Activated CD4-positive, alpha-beta T cell treated with anti-CD3 and anti-CD28 coated beads, Interleukin-2, amount 10 ng/mL, durations not matched to agents 24 days and 14 days (primary cell): ENCODE measurements at places on chromosomes 7 and 10. TPM values are rescaled to one million over a fixed set of nuclear protein-coding genes. Genes with fewer than 3 reads are reported as not detected.

Gene SLC18A3
- total RNA-seq, result not detected in 2 replicates

- no peak for DNase-seq
- no peaks in the 10 kb centered on the region for H3K4me1 ChIP-seq
- peak overlapping the region; percentile 14 for H3K27ac ChIP-seq
- H3K27me3 ChIP-seq, result no peaks in the 10 kb centered on the region
- H3K36me3 ChIP-seq, result no peaks in the 10 kb centered on the region
- H3K4me3 ChIP-seq, result no peak overlapping the region
These were observed 111.3 kb downstream of the PTPN20 start for GRCh38 chr10:47022311-47023131.

DNA sequence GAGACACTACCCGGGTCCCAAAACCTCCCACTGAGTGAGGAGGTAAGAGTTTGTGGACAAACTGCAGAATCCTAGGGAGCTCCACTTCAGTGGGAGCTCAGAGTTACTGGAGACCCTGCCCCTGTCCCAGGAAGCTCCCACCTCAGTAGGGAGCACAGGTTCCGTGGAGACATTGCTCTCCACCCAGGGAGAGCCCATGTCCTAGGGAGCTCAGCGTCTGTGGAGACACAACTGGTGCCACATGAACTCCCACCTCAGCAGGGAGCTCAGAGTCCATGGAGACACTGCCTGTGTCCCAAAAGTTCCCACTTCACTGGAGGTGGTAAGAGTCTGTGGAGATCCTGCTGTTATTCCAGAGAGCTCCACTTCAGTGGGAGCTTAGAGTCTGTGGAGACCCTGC lies 6.3 kb downstream of the MYO1G start:
- no peaks in the 10 kb centered on the region for H3K27me3 ChIP-seq
- H3K4me3 ChIP-seq, result no peak overlapping the region
- peaks cover 70% of the 10 kb centered on the region for H3K36me3 ChIP-seq
- no peak overlapping the region for H3K27ac ChIP-seq
- no peak for DNase-seq

DNA sequence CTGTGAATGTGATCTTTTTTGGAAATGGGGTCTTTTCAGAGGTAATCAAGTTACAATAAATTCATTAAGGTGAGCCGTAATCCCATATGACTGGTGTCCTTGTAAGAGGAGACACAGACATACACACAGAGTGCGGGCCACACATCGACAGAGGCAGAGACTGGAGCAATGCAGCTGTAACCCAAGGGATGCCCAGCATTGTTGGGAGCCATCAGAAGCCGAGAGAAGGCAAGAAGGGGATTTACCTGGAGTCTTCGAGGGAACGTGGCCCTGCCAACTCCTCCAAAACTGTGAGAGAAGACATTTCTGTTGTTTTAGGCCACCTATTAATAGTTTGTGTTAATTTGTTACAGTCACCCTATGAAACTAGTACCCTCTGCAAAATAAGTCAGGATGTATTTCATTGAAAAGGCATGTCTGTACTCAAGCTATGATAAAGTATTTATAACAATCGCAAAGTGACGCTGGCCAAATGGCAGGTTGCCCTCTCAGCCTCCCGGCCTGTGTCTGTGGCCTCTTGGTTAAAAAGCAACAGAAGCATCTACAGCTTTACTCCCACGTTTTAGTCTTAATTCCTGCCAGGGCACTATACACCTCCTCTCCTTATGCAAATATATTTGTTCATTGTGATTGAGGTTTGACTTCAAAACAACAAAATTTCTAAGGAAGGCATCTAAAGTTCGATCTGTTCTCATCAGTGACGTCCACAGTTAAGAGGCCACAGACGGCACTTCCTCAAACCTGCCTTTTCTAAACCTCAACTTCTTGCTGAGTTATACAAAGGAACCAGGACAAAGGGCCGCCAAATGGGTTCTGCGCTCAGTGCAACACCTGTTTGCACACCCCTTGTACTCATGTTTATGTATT lies 46.8 kb downstream of the HIPK2 start:
- H3K4me3 ChIP-seq, result peak overlapping the region; percentile 55
- peaks cover 51% of the 10 kb centered on the region for H3K4me1 ChIP-seq
- peaks cover 25% of the 10 kb centered on the region for H3K36me3 ChIP-seq
- no peaks in the 10 kb centered on the region for H3K27me3 ChIP-seq

DNA sequence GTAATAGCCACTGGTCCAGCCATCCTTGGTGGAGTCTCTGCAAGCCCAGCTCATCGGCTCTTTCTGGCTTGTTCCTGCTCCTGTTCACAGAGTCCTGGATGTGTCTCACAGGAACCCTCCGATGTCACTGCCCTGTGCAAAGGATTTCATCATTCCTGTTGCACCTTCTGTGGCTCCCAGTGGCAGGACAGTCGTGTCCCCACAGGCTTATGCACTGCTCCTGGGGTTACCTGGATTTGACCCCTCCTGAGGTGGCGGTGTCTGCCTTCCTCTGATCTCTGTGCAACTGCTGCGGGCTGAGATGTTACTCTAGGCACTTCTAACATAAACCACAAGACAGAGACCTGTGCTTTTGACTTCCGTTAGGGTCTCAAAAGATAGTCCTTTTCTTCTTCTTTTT lies 30.6 kb downstream of the APBB1IP start:
- peak; percentile 86 for DNase-seq
- no peaks in the 10 kb centered on the region for H3K27me3 ChIP-seq
- H3K36me3 ChIP-seq, result peaks cover 38% of the 10 kb centered on the region
- peak overlapping the region; percentile 77 for H3K4me3 ChIP-seq

- no peaks in the 10 kb centered on the region for H3K36me3 ChIP-seq
- H3K27ac ChIP-seq, result no peak overlapping the region
- DNase-seq, result no peak
- no peaks in the 10 kb centered on the region for H3K27me3 ChIP-seq
- no peak overlapping the region for H3K4me3 ChIP-seq
These were observed 216.9 kb upstream of the GLI3 start for GRCh38 chr7:42453931-42454361.
